NCI-H1092 treated with DMSO at 0.1 percent for 48 hours (cell line): ENCODE measurements at places on chromosomes 12 and 14.
A peak's percentile ranks its signal among the peaks of the same experiment; 100 is the strongest.

DNA sequence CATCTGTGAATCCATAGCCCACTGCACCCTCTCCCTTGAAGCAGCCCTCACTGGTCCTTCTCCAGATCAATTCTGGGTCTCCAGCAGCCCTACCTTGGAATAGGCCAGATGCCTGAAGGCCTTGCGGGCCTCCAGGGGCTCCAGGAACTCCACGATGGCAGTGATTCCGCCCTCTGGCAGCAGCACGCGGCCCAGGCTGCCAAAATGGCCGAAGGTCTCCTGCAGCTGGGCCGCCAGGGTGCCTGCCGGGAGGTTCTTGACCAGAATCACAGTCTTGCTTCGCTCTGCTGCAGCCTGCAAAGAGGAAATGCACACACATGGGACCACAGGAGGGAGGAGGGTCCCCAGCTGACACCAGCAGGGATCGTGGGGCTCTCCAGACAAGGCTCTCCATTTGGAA lies 26.3 kb downstream of the RBM19 start:
- no peak for DNase-seq

GRCh38 chr14:24314377-24315193 lies 3.3 kb downstream of the LTB4R start:
- DNase-seq = no peak

- DNase-seq = peak; percentile 38
Observed at GRCh38 chr12:47071241-47071852, 8.1 kb upstream of the PCED1B start.

DNA sequence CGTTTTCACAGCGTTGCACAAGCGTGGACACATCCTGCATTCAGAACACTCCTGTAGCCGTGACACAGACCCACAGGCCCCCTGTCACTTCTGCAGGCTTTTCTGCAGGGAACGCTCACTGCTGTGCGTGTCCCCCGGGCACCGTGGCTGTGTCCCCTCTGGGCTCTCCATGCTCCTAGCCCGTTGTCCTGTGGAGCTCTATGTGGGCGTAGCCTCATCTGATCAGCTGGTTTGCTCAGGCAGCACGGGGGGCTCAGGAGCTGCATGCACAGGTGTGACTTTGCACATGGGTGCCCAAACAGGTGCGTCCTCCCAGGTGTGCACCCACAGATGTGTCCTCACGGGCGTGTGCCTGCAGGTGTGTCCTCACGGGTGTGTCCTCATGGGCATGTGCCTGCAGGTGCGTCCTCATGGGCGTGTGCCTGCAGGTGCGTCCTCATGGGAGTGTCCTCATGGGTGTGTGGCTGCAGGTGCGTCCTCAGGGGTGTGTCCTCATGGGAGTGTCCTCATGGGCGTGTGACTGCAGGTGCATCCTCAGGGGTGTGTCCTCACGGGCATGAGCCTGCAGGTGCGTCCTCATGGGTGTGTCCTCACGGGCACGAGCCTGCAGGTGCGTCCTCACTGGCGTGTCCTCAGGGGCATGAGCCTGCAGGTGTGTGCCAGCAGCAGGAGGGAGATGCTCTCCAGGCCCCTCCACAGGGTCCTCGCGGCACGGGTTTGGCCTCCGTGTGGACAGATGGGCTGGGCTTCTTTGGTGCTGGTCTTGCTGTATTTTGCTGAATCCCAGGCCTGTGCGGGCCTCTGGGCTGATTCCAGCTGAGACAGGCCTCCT lies 17.5 kb downstream of the MTA1 start:
- DNase-seq = no peak

GRCh38 chr12:101829639-101830366 lies 956 bp downstream of the GNPTAB start:
- DNase-seq = peak; percentile 35

DNA sequence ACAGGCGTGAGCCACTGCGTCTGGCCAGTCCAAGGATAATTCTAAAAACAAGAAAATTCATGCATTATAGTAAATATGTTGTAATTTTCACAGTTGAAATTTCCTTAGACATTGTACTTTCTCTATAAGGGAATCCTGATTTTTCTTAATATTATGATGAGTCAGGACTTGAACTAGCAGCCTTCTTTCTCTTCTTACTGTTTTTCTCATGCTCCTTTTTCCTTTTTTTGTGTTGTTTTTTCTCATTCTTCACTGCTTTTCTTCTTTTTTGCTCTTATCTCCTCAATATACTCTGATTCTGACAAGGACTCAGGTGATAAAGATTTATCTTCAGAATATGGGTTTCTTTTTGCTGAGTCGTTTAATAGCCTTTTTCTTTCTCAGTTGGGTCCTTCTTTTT lies 117.7 kb downstream of the LMNTD1 start:
- DNase-seq = no peak

GRCh38 chr14:99899578-99900178 lies 106.5 kb downstream of the EML1 start:
- DNase-seq = peak; percentile 4

GRCh38 chr14:99124482-99125105 lies 147.4 kb downstream of the BCL11B start:
- DNase-seq = no peak

- DNase-seq = no peak
Observed at GRCh38 chr12:10033783-10034545, 3.5 kb downstream of the CLEC9A start.

DNA sequence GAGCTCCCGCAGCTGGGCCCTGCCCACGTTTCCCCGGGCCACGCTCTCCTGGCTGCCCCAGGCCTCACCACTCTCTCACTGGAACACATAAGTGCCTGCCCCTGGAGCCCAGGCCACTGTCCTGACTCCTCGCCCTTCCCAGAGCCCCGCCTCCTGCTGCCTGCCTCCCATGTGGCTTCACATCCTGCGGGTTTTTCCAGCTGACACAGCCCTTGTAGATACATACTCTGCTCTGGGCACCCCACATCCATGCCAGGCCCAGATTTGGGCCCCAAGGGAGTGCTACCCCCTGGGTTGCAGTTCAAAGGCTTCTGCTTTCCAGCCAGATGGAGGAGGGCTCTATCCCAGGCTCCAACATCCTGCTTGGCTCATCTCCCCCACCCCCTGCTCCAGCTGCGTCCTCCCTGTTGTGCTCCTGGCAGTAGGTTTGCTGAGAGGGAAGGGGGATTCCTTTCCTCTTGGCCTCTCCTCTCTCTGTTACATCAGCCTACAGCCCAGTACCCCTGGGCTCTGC lies 60.1 kb downstream of the TSPAN9 start:
- peak; percentile 12 for DNase-seq

DNA sequence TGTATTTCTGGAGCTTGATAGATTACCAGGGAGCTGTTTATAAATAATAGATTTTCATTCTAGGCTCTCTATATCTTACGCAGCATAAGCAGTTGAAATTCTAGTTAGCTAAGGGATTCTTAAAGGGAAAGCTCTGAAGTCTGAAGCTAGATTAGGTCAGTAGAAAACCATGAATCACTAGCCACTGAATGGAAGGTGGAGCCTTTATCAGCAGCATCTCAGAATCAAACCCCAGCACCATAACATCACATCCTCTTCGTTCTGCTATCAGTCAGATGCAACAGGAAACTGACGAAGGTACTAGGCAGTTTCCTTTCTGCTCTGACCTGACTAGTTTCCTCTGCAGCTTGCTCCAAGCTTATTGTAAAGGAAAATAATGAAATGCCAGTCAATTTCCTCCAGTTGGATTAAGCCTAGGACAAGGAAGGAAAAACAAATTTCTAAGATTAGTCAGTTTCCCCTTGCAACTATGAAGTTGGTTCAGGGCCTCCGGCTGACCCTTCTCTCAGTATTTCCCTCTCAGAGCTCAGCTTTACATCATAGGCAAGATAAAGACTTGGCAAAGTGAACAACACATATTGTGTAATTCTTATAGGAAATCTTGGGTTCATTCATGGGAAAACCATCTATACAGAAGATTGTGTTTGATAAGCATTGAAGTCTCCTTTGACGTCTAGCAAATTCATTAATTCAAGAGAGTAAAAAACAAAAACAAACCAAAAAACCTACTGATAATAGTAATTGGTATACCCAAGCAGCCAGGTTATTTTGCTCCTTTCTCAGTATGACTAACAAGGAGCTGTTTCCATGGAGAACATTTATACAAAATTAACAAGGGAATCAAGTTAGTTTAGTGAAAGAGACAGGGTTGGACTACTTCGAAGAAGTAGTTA lies 43.4 kb upstream of the CFAP54 start:
- DNase-seq = no peak

GRCh38 chr12:118685983-118686607 lies 295.2 kb upstream of the SRRM4 start:
- DNase-seq = no peak

GRCh38 chr12:24751181-24751580 lies 197.7 kb downstream of the BCAT1 start:
- no peak for DNase-seq

DNA sequence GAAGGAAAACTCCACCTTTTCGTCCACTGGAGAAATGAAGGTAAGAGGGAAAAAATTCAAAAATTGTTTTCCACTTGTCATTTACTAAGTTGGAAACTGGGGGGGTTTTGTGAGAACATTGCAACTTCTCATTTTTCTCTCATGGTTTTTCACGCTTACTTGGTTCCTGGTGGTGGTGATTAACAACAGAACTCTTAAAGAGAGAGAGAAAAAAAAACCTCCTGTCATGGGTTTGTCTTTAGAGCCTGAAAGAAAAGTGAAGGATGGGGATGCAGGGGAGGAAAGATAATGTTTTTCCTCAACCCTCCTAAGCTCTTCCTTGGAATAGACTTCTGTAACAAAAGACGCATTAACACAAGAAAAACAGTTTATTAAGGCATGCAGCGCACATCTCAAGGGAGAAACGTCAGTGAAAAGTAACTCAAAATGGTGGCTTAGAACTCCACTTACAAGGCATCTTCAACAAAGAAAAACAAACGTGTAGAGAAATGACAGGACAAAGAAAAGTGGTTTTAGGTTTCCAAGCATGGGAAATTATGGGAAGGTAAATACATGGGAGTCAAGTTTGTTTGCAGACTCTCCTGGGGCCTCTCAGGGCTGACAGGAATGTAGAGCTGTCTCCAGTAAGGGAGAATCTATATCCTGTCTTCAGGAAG lies 81.9 kb upstream of the ATF7IP start:
- DNase-seq = peak; percentile 65

DNA sequence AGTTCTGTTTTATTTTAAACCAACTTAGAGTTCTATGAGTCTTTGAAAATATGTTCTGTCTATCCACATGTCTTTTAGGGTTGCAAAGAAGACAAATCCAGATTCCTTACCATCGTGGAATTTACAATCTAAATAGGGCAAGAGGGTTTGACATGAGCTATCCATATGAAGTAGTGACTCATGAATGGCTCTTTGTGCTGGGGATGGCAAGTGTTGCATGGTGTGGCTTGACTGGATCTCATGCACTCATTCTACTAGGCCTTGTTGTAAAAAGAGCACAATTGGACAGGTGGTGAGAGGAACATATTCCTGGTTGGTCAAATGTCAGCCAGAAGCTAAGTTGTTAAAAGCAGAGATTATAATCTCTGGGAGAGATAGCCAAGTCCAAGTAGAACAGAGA lies 509.1 kb downstream of the DIO2 start:
- no peak for DNase-seq

DNA sequence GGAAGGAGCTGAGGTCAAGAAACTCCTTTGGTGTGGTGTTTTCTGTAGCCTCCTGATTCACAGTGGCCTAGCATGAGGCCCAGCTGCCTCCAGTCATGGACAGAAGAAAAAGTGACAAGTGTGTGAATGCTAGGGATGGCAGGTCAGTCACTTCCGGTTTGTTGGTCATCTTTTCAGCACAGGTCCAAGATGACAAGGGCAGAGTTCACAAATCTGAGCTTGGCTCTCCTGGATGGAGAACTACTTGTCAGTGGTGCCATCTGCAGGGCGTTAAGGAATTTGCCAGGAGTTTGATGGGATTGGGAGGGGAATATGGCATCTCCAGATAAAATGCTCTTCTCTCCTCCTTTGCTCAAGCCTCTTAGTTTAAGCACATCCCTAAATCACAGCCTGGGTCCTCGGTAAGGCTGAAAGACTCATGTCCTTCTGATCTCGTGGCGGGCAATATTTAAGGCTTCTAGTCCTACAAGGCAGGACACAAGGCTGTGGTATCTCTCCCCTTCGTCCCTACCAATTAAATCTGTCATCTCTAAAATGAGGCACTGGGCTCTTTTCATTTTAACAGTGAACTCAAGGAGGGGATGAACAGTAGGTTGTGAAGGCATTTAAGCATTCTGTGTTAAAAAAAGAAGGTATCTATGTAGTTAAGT lies 10.0 kb downstream of the TUBA1B start:
- peak; percentile 32 for DNase-seq

DNA sequence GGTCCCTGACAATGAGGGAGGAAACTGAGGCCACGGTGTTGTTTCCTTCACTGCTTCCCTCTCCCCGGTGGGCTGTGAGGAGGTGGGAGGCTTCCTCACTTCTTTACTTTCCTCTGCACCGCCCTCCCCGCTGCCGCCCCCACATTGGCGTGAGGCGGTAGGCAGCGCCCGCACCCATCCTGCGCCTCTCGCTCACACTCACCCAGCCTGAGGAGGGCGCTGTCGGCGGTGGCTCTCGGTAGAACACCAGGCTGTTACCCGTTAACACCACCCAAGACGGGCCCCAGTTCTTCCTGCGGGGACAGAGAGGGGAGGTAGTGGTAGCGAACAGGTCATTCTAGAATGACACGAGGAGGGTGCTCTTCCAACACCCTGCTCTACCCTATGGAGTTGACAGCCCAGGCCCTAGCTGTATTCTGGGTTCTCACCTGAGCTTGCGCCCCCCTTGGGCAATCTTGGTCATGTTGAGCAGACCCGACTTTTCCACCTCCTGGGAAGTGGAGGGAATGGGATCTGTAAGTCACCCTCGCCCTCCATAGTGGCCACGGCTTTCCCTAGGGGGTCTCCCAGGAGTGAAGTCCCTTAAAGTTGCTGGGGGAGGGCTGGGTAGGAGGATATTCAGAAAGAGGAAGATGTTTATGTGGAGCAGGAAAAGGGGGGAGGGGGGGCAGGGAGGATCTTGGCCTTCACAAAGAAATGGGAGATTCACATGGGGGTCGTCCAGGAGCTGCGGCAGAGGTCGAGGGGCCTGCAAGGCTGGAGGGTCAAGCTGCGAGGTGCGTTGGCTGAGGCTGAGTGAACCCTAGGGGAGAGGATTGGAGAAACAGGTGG lies 3.3 kb downstream of the ARHGAP9 start:
- no peak for DNase-seq

DNA sequence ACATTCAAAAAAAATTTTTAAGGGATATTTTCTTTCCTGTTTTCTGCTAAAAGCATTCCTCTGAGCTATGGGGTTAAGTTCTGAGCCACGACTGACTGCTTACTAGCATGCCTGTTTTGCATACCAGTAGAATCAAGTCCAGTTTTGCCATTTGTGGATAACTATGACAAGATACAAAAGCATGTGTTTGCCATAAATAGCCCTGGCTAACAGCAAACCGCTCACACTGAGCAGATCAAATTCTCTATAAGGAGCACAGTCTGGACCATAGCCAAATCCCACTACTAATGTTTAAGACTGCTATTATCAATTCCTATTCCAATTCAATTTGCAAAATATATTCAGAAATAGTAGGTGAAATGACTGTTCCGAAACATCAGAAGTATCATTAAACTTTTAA lies 3.2 kb downstream of the CFL2 start:
- DNase-seq = peak; percentile 71

GRCh38 chr14:51954657-51955056 lies 34.7 kb upstream of the RTRAF start:
- DNase-seq = no peak
